Kidney (tissue), 22 donors: ENCODE measurements at places on chromosomes 6 and 20.
A peak's percentile ranks its signal among the peaks of the same experiment; 100 is the strongest.

DNA sequence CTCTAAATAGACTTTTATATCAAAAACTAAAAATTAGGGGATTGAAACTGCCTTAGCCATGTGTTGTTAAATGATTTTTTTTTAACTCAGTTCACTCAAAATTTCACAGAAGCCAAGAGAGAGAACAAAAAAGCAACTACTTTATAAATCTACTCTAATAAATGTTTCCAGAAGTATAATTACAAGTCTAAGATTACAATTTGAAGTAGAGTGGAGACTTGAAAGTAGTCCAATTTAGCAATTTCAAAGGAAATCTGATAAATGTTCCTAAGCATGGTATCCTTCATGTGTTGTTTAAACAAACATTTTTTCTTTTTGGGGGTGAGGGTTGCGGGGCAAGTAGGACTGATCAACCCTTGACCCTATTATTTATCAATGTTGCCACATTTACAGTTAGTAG lies 72.6 kb downstream of the PHIP start:
- no peak overlapping the region for H3K4me3 ChIP-seq
- no peaks in the 10 kb centered on the region for H3K4me1 ChIP-seq
- no peak overlapping the region for H3K27ac ChIP-seq
- peaks cover 14% of the 10 kb centered on the region for H3K36me3 ChIP-seq
- peak; percentile 16 for DNase-seq
- no peaks in the 10 kb centered on the region for H3K27me3 ChIP-seq

- H3K36me3 ChIP-seq = no peaks in the 10 kb centered on the region
- no peaks in the 10 kb centered on the region for H3K27me3 ChIP-seq
- H3K4me3 ChIP-seq = no peak overlapping the region
- no peak overlapping the region for H3K27ac ChIP-seq
These were observed 256.8 kb downstream of the PHACTR1 start for GRCh38 chr6:12973386-12973785.

- no peaks in the 10 kb centered on the region for H3K4me1 ChIP-seq
- no peak for DNase-seq
- no peak overlapping the region for H3K4me3 ChIP-seq
- H3K27ac ChIP-seq = no peak overlapping the region
- H3K36me3 ChIP-seq = peaks cover 12% of the 10 kb centered on the region
- no peaks in the 10 kb centered on the region for H3K27me3 ChIP-seq
These were observed 37.7 kb upstream of the RNF8 start for GRCh38 chr6:37316071-37316470.

- no peak overlapping the region for H3K4me3 ChIP-seq
- H3K4me1 ChIP-seq = no peaks in the 10 kb centered on the region
- no peak for DNase-seq
- no peaks in the 10 kb centered on the region for H3K36me3 ChIP-seq
- H3K27me3 ChIP-seq = no peaks in the 10 kb centered on the region
These were observed 207.1 kb downstream of the ERMARD start for GRCh38 chr6:169958510-169958909.

- H3K27me3 ChIP-seq = no peaks in the 10 kb centered on the region
- peak overlapping the region; percentile 89 for H3K27ac ChIP-seq
- DNase-seq = no peak
- no peak overlapping the region for H3K4me3 ChIP-seq
- H3K36me3 ChIP-seq = no peaks in the 10 kb centered on the region
These were observed 24.5 kb upstream of the PIM1 start for GRCh38 chr6:37145443-37145842.

DNA sequence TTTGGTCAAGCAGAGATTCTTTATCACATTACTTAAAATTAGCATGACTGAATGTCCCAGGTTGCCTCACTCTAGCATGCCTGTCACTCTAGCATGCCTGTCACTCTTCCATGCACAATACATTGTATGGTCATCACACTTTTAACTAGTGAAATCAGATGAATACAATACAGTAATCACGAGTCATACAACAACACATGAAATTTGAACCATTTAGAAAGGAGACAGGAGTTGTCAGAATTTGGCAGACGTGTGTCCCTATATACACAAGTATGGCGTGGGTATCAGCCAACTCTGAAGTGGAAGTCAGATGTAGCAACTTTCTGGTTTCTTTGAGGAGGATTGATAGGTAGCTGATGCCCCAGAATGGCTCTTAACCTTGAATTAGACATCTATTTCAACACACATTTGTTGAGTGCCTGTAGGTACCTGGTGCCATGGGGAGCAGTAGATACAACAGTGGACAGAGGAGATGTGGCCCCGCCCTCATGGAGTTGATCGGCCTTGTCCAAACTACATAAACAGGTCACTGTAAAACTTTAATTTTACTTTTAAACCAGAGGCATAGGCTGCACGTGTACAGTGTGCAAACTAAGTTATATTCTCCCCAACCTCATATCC lies 116.1 kb upstream of the TIAM2 start:
- no peak overlapping the region for H3K4me3 ChIP-seq
- DNase-seq = no peak
- H3K4me1 ChIP-seq = peaks cover 4% of the 10 kb centered on the region
- H3K36me3 ChIP-seq = no peaks in the 10 kb centered on the region

DNA sequence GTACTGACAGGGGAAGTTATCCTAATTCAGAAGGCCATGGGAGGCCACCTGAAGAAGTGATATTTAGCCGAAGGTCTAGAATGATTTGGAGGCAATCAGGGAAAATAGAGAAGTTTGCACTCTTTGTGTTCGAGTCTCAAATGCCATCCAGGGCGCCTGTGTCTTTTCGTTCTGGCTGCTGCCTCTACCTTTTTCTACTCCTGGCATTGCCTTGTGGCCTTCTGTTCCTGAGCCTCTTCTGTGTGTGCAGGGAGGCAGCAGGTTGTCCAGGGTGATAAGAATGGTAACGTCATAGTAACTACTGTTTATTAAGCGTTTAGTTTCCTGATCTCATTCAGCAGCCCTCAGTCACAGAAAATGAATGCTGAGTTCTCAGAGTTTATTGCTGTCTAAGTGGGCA lies 252.1 kb downstream of the FARS2 start:
- no peaks in the 10 kb centered on the region for H3K27me3 ChIP-seq
- H3K27ac ChIP-seq = no peak overlapping the region
- DNase-seq = no peak
- H3K36me3 ChIP-seq = no peaks in the 10 kb centered on the region
- H3K4me3 ChIP-seq = no peak overlapping the region

DNA sequence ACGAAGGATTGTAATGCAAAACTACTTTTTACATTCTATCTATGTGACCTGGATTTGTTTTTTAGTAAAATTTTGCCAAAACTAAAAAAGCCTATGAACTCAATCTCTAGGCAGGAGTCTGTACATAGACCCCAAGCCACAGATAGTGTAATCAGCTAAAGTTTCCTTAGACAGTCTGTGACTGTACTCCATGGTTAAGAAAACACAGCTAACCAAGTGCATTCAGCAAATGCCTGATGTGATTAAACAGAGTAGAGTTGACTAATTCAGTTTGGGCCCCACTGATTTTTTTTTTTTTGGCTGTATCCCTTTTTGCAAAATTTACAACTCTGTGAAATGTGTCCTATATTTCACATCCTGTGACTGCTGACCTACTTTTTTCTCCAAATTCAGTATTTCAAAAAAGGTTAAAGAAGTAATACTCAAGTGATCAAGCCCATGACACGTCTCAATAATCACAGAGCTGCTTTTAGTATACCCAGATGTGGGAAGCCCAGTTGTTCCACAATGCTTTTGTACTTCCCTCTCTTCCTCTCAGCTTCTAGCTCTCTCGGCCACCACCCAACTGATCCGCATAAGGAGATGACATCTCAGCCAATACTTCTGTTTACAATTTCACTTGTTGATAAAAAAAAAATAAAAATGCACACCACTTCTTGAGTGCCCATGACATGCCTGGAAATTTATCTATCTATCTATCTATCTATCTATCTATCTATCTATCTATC lies 108.8 kb upstream of the TBX18 start:
- no peak overlapping the region for H3K4me3 ChIP-seq
- no peaks in the 10 kb centered on the region for H3K4me1 ChIP-seq
- H3K27ac ChIP-seq = no peak overlapping the region

DNA sequence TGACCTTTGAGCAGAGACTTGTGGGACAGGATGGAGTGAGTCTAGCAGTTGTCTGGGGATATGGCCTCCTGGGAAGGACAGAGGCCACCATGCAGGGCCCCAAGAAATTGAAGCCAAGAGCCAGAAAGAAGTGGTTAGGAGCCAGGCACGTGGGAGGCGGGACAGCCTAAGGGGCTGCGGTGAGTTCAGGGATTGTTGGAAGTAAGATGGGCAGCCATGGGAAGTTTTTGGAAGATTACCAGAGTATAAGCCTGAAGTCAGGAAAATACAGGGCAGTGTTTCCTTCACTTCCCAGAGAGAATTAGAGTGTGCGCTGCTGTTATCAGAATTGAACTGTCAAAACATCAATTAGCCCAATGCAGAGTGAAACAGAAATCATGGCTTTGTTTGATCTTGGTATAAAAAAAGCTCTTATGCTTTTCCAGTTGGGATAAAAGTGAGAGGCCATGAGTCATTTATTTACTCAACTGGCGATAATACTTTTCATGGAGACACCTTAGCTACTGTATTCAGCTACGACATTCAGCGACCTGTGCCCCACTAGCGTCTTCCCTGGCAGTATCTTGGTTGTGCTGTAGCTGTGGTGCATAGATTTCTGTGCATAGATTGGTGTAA lies 66.9 kb downstream of the PHACTR2 start:
- H3K36me3 ChIP-seq = no peaks in the 10 kb centered on the region
- peak overlapping the region; percentile 34 for H3K27ac ChIP-seq
- no peak overlapping the region for H3K4me3 ChIP-seq
- H3K27me3 ChIP-seq = no peaks in the 10 kb centered on the region

GRCh38 chr20:31475472-31476293 lies 595 bp downstream of the REM1 start:
- H3K36me3 ChIP-seq = no peaks in the 10 kb centered on the region
- H3K27me3 ChIP-seq = no peaks in the 10 kb centered on the region
- peaks cover 10% of the 10 kb centered on the region for H3K4me1 ChIP-seq
- peak; percentile 56 for DNase-seq
- peak overlapping the region; percentile 42 for H3K4me3 ChIP-seq
- H3K27ac ChIP-seq = no peak overlapping the region

- H3K36me3 ChIP-seq = no peaks in the 10 kb centered on the region
- H3K27ac ChIP-seq = peak overlapping the region; percentile 90
- no peak overlapping the region for H3K4me3 ChIP-seq
- H3K4me1 ChIP-seq = no peaks in the 10 kb centered on the region
These were observed 190.4 kb downstream of the OGFRL1 start for GRCh38 chr6:71478834-71479541.

DNA sequence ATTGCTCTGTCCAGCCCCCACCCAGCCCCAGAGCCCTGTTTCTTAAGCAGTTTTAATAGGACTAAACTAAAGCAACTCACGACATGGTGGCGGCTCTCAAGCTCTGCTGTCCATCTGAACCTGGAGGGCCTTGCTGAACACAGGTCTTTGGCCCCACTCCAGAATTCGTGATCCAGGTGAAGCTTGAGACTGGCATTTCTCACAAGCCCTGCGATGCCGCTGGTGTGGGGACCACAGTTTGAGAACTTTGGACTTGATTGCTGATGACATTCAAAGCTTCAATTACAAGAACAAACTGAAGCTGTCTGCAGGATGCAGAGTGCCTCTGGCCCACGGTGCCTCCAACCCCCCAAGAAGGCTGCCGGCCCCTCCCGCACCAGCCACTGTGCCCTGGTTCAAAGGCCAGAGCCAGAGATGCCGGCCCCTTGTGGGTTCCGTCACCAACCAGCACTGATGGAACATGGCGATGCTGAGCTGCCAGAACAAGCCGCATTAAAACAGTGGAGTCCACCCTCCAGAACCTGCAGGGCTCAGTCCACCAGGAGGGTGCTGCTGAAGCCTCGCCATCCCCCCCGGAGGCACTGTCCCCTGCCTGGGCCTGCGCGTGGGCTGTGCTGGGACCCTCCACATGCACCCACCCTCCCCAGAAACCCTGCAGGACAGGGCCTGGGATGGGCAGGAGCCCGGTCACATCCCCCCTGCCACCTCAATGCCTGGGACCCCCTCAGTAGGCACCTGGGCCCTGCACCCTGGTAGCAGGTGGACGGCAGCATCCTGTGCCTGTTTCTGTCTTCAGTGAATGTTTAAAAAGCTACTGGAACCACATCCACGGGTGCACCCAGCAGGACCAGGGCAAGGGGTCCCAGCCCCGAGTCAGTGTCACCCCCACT lies 101.1 kb downstream of the PSMB1 start:
- H3K27ac ChIP-seq = no peak overlapping the region
- H3K4me1 ChIP-seq = no peaks in the 10 kb centered on the region
- H3K4me3 ChIP-seq = no peak overlapping the region

GRCh38 chr20:12773936-12774335 lies 234.8 kb upstream of the SPTLC3 start:
- H3K4me3 ChIP-seq = no peak overlapping the region
- peaks cover 7% of the 10 kb centered on the region for H3K4me1 ChIP-seq
- no peak for DNase-seq
- H3K27me3 ChIP-seq = no peaks in the 10 kb centered on the region
- H3K27ac ChIP-seq = no peak overlapping the region

DNA sequence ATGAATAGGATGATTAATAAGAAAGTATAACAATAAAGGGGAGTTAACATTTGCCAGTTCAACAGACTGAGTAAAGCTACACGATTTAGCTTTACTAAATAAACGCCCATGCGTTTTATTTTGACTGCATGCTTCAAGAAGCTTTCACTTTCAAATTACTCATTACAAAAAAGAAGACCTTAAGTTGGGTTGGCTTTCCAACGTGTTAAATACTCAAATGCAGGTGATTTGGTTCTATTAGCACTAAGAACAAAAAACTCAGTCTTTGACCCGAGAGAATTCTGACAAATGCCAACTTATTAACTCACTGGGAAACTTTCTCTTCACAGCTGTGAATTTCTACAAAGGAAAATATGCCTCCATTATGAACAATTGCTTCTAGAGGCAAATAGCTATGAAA lies 24.8 kb downstream of the RNF146 start:
- peaks cover 11% of the 10 kb centered on the region for H3K36me3 ChIP-seq
- no peak for DNase-seq
- no peak overlapping the region for H3K27ac ChIP-seq
- H3K27me3 ChIP-seq = no peaks in the 10 kb centered on the region
- no peak overlapping the region for H3K4me3 ChIP-seq

- no peak for DNase-seq
- no peak overlapping the region for H3K27ac ChIP-seq
- H3K4me1 ChIP-seq = no peaks in the 10 kb centered on the region
These were observed 111.6 kb downstream of the TBC1D32 start for GRCh38 chr6:121222656-121223055.

- no peaks in the 10 kb centered on the region for H3K27me3 ChIP-seq
- no peak for DNase-seq
- H3K36me3 ChIP-seq = no peaks in the 10 kb centered on the region
- H3K4me1 ChIP-seq = peaks cover 2% of the 10 kb centered on the region
These were observed 59.7 kb downstream of the PLCB4 start for GRCh38 chr20:9128568-9128967.

- H3K36me3 ChIP-seq = no peaks in the 10 kb centered on the region
- no peak for DNase-seq
- no peaks in the 10 kb centered on the region for H3K27me3 ChIP-seq
These were observed 18.6 kb downstream of the FOXO3 start for GRCh38 chr6:108579328-108579721.
